ENCODE measurements at places on chromosomes 6 and 20. TPM values are rescaled to one million over a fixed set of nuclear protein-coding genes. Genes with fewer than 3 reads are reported as not detected.

Gene ATXN1
- total RNA-seq = 70.9 TPM

Gene RAE1
- 31.1 TPM for total RNA-seq

Gene SDCBP2
- total RNA-seq = 4.6 TPM

Gene BNIP5
- not detected for total RNA-seq

DNA sequence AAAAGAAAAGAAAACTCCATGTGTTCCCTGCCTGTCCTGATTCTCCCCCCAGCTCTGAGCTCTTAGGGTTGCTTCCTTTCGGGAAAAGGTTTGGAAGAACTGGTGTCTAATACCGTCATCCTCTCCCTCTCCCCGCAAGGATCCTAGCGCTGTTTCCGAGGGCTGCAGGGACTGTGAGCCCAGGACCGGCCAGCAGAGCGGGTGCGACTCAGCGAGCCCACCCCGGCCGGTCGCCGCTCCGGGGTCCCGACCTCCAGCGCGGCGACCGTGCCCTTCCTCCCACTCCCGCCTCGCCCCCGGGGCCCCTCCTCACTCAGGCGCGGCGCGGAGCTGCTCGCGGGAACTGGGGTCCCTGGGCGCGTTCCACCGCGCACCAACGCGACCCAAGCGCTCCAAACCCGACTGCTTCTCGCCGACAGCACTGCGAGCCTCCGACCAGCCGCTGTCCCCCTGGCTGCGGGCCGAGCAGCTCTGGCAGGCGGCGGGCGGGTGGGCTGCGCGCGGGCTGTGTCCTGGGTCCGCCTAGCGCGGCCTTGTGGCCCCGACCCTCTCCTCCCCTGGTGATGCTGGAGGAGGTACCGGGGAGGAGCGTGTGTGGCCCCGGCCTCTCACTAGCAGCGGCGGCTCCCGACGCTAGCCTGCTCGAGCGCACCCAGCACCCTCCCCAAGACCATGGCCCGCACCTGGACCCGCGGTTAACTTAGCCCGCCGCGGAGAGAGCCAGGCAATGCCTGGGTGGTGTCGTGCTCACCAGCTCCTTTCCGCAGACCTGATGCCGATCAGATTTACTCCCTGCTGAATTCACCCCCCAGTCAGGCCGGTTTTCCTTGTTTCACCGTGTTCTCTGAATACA is at the start of gene PLA2G7:
PLA2G7 (minus strand) TSS at position 509 of the 853 bp plus-strand sequence. CDS start 12,484 bp downstream, outside the sequence.
- H3K4me1 ChIP-seq = peaks cover 10% of the 10 kb centered on the region
- H3K4me3 ChIP-seq = peak within 1 kb of the TSS; percentile 60
- H3K27me3 ChIP-seq = peaks cover 11% of the 10 kb centered on the region
- DNase-seq = peak; percentile 6
- H3K36me3 ChIP-seq = no peaks in the 10 kb centered on the region

Data from astrocyte (in vitro differentiated cells and primary cell).